Right lung (tissue), 10 donors: ENCODE measurements at places on chromosomes 16 and 17.

GRCh38 chr16:31125844-31126243 lies 8.4 kb downstream of the KAT8 start:
- no peak for DNase-seq

DNA sequence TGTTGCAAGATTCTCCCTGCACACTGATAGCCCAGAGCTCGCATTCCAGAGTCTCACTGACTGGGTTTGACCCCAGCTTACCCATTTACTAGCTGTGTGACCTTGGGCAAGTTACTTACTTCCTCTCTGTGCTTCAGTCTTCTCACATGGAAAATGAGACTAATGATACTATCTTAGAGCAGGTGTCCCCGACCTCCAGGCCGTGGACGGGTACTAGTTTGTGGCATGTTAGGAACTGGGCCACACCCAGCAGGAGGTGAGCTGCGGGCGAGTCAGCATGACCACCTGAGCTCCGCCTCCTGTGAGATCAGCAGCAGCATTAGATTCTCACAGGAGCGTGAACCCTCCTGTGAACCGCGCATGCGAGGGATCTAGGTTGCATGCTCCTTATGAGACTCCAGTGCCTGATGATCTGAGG lies 15.8 kb downstream of the ANKFY1 start:
- DNase-seq = no peak

- no peak for DNase-seq
Measured at GRCh38 chr17:62782730-62783270, 25.3 kb downstream of the MARCHF10 start.

GRCh38 chr17:59368218-59368857 lies 36.9 kb downstream of the YPEL2 start:
- no peak for DNase-seq

- no peak for DNase-seq
Measured at GRCh38 chr17:61619493-61619892, 28.5 kb upstream of the NACA2 start.

GRCh38 chr17:31724619-31725018 lies 134.4 kb downstream of the COPRS start:
- no peak for DNase-seq

DNA sequence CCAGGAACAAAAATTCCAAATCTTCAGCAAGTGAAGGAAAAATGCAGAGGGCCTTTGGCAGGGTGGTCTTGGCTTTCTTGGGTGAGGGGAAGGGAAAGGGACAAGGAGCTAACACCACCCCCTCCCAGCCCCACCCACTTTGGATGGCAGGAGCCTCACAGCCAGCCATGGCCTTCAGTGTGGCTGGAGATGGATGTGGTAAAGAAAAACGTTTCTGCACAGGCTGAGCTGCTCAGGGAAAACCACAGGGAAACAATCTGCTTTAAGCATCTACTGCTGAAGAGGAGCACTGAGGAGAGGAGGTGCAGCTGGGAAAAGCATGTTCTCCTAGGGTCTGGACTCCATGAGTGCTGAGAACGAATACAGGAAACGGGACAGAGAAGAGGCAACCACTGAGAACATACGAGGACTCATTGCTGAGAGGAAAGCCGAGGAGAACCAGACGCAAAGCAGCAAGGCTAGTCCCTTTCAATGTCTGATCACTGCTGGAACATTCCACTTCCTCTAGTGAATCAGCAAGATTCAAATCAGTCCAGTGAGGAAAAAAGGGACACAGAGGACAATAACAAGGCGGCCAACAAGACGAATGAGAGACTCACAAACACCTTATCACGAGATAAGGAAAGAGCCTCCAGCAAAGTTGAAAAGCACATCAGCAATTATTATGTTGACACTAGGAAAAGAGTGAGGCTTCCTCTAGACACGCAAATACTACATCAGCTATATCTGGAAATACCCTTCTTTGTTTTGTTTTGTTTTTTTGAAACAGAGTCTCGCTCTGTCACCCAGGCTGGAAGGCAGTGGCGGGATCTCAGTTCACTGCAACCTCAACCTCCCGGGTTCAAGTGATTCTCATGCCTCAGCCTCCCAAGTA lies 41.7 kb downstream of the ZZEF1 start:
- DNase-seq = no peak

DNA sequence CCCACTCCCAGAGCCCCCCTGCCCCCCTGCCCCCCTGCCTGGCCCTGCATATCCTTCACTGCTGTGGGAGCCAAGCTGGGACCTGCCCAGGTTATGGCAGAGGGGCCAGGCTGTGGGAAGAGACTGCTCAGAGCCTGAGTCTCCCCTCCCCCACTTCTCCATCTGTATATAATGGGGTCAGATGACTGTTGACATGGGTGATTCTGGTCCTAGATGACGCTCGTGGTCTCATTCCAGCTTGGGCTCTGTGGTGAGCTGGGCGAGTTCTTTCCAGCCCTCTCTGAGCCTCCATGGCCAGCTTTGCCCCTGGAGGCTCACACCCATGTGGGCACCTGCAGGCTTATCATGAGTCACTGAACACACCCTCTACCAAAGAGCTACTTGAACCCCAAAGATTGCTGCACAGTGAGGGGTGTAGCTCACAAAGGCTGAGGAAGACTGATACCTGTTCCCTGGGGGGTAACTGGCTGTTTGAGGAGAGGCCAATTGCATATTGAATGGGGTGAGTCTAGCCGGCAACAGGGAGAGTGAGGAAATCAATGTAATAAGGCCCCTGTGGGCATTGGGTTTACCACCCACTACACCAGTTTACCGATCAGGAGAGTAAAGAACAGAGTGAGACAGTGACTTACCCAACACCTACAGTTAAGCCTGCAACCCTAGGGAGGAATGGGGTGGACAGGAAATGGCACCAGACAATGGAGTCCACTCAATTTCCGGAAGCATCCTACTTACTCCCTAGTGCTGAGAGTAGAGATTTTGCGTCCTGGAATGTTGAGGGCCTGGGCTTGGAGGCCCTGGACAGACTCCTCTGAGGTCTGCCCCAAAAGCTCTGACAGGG lies 4.2 kb upstream of the SREBF1 start:
- no peak for DNase-seq

- no peak for DNase-seq
Measured at GRCh38 chr16:66054095-66054494, 312.4 kb upstream of the CDH5 start.

DNA sequence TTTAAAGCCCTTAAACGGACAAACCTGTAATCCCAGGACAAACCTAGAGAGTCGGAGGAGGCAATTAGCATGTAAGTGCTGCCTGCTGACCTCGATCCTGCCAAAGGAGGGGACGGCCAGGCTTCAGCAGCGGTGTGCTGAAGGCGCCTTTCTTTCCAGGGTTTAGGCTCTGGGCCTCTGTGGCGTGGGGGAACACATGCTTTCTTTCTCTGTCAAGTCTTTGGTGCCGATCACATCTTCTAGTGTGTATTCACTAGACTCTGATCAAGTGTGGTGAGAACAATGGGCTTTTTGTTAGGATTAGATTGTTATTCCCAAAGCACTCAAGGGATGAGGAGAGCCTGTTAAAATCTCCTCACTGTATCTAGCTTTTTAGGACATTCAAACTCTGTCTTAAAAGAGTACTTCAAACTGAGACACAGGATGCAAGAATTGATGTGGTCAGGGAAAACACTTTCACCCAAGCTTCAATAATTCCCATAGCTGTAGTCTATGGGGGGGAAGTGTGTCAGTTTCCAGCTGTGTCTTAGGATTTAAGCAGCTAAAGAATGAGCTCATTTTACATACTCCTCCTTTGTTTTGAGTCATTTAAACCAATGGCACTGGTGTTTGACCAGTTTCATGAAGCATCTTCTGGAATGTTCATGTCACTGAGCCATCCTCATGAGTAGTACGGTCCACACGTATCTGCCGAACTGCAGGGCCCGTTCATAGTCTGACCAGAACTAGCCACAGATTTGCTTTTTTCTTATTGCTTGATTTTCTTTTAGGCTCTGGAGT lies 51.2 kb downstream of the RPA1 start:
- no peak for DNase-seq

DNA sequence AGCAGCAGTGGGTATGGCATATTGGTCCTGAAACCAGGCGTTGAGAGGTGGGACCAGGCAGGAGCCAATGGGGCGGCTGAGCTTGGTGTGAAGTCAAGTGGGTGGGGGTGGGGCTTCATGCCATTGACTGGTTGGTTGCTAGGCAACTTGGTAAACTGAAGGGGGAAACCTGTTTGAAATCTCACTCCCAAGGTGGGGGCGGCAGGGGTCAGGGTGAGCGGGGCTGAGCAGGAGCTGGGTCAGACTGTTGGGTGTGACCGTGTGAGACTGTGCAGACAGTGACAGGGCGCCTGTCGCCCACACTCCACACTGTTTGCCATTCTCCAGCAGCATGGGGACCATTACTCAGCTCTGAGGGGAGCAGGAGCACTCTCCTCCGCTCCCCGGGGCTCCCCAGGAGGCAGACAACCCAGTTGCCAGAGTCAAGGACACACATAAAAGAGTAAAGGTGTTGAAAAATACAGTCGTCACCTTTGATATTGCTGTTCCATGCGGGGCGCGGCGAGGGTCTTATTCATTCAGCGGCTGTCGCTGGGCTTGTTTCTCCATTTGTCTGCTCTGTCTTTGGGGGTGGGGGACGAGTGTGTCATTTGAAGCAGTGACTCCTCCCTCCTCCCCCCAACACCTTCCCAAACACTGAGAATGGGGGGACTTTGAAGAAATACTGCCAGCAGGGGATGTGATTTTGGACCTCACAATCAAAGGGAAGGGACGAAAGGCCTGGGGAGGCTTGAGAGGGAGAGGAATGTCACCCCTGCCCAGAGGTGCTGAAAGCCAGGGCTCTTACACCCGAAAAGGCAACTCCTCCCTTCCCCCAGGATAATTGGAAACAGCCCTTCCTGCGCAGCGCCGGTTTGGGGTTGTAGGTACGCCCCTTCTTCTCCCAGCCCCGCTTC lies 1.2 kb upstream of the EFNB3 start:
- DNase-seq = peak; percentile 73
